ENCODE measurements at places on chromosomes 5 and 9.

GRCh38 chr5:55582256-55582655 is 47.5 kb upstream of the PLPP1 start:
- no peak for DNase-seq

DNA sequence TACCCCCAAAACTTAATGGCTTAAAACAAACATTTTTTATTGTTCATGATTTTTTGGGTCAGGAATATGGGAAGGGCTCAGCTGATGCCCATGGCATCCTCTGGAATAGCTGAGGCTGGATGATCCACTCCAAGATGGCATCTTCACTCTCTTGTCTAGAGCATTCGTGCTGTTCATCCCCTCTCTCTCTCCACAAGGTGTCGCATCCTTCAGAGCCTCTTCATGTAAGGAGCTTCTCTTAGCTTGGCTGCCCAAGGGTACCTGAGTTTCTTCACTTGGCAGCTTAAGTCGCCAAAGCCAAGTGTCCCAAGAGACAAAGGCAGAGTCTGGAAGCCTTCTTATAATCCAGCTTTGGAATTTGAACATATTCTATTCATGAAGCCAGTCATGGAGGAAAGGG is 294.7 kb downstream of the CHSY3 start:
- no peak for DNase-seq

DNA sequence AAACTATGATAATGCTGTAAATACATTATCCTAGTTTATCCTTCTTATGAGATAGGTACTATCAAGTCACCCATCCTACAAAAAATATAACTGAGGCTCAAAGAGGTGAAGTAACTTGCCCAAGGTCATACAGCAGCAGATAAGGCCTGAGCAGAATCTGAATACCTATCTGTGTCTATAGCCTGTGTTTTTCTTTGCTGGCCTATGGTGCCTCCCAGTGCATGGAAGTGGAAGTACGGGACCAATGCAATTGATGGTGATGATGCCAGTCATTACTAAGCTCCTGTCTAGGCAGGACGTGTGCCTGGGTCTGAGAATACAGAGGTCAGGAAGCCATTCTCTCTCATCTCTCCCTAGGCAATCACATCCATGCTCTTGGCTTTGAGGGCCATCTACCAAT is 67.8 kb downstream of the FAT2 start:
- no peak for DNase-seq

DNA sequence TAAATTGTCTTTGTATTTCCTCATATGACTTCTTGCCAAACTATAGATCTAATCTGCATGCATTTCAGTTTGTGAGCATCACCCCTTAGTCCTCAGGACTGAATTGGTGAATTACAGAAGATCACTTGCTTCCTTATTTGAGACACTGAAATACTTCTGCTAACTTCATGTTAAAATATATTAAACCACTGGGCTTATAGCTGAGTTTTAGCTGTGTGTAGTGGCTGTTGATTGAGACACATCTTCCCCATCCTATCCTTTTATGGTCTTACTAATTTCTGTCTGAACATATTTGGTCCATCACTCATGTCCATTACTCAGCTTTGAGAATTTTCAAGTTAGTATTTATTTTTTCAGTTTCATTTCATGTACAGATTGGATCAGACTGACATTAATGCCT is 295.9 kb downstream of the PSAT1 start:
- DNase-seq, result no peak

DNA sequence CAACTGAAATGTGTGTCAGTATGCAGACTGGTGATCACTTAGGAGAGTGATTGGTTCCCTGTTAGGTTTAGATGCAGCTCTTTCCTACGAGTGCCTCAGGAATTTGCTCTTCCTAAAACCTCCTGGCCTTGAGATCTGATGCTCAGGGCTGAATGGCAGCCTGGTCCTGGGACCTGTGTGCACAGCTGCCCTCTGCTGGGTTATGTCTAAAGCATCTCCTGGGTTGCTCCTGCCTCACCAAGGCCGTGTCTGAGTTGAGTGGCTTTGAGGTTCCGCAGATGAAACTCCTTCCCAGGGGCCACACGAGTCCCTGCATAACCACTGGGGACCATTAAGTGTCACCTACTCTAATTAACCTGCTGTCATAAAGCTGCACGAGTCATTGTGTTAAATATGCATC is 59.5 kb downstream of the MVB12B start:
- DNase-seq, result no peak

DNA sequence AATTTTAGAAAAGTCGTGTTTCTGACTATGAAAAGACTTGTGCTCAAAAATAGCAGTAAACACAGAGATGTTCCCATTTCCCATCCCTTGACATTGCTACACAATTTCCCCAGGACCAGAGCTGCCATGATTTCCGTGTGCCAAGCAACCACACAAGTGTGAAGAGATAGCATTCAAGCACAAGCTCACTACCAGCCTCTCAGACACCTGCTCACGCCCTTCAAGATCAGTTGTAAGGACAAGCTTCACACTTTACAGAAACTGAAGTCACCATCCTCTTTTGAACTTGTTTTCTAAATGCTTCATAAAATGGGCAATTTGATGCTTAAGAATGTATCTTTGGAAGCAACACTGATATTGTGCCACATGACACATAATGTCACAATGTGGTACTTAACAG is 333.1 kb downstream of the CAAP1 start:
- no peak for DNase-seq

DNA sequence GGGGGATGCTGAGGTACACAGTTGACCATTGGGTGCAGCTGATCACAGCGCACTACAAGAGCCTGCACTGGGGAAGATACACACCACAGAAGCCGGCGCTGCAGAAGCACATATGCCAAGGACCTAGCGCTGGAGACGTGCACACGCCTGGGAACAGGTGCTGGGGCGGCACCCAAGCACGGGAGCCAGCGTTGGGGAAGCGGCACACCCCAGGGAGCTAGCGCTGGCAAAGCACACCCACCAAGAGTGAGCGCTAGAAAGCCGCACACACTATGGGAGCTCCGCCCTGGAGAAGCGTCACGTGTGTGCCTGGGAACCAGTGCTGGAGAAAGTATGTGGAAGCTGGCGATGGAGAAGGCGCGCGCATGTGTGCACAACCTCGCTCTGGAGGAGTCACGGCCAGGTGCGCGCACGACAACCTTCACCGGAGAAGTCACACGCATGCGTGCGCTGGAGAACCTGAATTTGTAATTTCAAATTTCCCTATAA is 4.5 kb downstream of the FANCC start:
- no peak for DNase-seq

DNA sequence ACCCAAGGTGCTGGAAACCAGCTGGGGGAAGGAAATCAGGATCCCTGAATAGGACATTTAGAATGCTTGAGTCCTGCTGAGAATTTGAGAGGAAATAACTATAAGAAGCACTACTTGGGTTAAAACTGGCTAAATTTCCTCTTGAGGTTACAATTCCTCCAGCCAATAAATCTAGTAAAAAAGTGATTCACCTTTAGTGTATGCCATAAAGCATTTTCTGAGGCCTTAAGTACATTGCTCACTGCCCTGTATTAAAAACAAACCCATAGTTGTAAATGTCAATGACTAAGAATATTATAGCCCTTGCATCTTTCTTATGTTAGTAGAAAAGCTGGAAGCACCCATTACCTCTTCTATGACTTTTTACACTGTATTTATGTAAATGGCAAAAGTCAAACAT is 634.7 kb upstream of the ARRDC3 start:
- no peak for DNase-seq

GRCh38 chr9:3719286-3719685 is 193.5 kb upstream of the RFX3 start:
- no peak for DNase-seq

DNA sequence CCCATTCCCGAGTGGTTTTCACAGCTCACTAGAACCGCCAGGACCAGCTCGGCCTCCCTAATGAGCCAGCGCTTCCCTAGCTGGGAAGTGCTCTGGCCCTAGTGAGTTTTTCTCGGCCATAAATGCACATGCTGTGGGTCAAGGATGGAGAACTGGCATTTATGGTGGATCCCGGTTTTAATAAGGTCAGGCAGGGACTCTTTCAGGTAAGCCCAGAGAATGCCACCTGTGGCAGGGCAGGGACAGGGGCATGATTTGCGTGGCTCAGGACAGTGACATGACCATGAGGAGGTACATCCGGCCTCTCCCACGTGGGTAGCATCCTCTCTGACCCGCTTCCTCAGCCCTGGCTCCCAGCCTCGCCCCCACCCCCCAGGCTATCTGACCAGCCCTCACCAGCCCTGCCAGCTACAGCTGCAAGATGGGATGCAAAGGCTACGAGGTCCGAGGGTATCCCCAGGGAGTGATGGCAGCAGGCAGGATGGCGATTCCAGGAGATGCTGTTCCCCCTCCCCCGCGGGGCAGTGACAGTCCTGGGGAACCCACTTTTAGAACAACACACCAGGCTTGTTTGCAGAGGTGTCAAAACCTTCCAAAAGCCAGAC is 60.3 kb upstream of the ADAMTS2 start:
- DNase-seq, result no peak

DNA sequence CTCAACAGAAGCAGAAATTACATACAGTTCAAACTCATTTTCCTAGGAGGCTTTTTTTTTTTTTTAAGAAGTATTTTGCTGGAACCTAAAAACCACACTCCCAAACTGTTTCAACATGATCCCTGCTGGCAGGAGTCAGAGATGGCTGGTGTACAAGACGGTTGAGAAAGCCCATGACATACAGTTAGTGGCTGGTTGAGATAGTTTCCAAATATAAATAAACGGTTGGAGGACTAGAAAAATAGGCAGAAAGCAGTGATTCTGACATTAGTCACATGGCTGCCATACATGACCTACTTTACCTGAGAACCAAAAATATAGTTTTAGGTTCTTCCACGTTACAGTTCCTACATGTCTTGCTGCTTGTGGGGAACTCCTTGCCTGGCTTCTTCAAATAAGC is 31.7 kb upstream of the BASP1 start:
- no peak for DNase-seq

DNA sequence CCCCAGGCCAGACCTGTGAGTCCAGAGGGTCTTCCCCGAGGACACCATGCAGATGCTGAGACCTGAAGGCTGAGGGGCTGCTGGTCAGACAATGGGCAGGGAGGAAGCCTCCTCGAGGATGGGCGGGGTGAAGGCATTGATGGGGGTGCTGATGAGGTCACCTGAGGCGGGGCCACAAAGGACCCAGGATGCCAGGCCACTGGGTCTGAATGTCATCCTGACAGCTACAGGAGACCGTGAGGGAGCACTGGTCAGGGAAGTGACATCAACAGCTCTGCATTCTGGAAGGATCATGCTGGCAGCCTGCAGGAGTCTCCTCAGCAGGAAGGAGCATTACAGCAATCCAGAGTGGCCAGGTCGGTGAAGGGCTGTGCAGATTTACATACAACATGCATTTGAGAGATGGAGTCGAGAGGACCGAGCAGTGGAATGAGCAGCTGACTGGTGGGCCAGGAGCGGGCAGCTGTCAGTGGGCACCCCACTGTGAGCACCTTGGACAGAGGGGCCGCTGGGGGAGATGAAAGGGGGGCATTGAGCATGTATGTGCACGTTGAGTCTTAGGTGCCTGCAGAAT is 77.7 kb upstream of the ADAMTS2 start:
- DNase-seq, result no peak

GRCh38 chr9:132627106-132627505 is 42.7 kb downstream of the DDX31 start:
- no peak for DNase-seq

DNA sequence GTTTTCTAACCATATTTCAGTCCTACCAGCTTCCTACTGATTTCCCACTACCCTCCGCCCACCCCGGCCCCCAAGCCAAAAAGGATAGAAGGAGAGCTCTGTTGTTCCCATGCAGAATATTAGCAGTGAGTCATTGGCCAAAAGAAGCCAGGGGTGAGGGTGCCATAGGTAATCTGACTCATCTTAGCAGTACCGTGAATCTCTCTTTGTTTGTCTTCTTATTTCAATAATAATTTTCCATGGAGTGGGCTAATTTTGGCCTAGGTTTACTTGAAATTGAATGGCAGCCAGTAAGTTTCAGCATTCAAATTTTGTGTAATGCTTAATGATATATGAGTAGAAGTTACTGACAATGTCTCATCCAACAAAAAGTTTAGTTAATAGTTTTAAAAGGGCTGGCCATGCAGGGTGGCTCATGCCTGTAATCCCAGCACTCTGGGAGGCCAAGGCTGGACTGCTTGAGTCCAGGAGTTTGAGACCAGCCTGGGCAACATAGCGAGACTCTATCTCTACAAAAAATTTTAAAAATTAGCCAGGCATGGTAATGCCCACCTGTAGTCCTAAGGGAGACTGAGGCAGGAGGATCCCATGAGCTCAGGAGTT is 74.2 kb downstream of the C9orf152 start:
- DNase-seq, result no peak

DNA sequence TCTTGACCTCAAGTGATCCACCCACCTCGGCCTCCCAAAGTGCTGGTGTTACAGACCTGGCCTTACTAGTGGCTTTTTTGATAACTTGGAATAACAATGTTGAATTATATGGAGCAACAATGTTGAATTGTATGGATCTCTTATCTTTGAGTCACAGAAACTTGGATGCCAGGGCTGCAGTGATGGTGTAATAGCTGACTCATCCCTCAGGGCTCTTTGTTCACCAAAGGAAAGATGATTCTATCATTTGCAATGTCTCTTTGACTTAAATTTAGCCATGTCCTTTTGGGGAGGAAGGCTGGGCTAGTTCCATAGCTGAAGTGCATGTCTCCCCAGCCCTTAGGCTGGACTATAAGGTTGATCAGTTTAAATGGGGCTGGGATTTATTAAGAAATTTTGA is 172.3 kb downstream of the PDZD2 start:
- no peak for DNase-seq

DNA sequence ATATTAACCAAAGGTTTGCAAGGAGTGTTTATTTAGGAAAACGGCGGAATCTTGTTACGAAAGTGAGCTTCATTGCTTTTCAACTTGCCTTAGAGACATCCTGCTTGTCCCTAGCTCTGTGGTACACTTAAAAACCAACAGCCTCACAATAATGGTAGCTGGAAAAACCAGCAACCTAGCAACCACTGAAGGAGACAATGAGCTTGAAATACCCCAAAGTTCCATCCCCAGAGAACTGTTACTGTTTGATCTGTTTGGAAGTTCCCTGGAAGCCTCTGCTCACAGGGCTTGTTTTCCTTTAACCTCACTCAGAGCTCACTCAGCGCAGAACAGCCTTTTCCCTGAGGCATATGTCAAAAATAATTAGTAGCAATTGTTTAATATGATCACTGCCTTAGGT is 43.2 kb downstream of the SH3TC2 start:
- DNase-seq, result no peak

DNA sequence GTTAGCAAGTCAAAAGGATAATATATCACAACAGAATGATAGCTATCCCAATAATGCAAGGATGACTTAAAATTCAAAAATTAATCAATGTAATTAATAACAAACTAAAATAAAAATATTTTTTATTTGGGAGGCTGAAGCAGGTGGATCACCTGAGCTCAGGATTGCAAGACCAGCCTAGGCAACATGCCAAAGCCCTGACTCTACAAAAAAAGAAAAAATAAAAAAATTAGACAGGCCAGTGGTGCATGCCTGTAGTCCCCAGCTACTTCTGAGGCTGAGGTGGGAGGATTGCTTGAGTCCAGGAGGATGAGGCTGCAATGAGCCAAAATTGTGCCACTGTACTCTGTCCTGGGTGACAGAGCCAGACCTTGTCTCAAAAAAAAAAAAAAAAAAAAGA is 399.3 kb downstream of the ADGRV1 start:
- DNase-seq, result no peak

Measured in stimulated activated CD4-positive, alpha-beta T cell treated with anti-CD3 and anti-CD28 coated beads, TNF-alpha, amount 100 ng/mL, for 1 hour (primary cell).